8988T (cell line): ENCODE measurements at places on chromosomes 11 and 22.

DNA sequence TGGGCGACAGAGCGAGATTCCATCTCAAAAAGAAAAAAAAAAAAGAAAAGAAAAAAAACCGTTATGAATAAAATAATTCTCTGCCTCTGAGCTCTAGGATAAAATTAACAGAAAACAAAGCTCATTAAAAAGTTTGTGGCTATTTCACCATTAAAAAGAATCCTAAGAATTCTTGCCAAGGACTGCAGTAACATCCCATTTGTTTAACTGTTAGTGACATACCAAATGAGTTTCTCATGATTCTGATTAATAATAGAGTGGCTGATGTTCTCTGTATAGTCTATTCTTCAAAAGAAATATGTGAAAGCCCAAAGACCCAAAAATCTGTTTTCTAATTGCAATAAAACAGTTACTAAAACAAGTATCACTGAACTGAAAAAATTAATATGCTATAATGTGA lies 19.7 kb downstream of the CLNS1A start:
- no peak for DNase-seq

GRCh38 chr11:2913776-2914175 lies 15.4 kb downstream of the PHLDA2 start:
- no peak for DNase-seq

GRCh38 chr11:85182441-85183387 lies 444.4 kb downstream of the DLG2 start:
- DNase-seq, result no peak

GRCh38 chr22:22673628-22674027 lies 29.2 kb downstream of the GGTLC2 start:
- DNase-seq, result no peak
